ENCODE measurements at places on chromosomes 16 and 17.

GRCh38 chr16:51003850-51004566, 147.1 kb downstream of the SALL1 start:
- H3K27ac ChIP-seq, result no peak overlapping the region
- no peaks in the 10 kb centered on the region for H3K36me3 ChIP-seq
- no peak for DNase-seq
- no peaks in the 10 kb centered on the region for H3K27me3 ChIP-seq
- H3K4me1 ChIP-seq, result no peaks in the 10 kb centered on the region

- peaks cover 77% of the 10 kb centered on the region for H3K4me1 ChIP-seq
- H3K27ac ChIP-seq, result no peak overlapping the region
- H3K4me3 ChIP-seq, result no peak overlapping the region
- H3K36me3 ChIP-seq, result no peaks in the 10 kb centered on the region
- H3K27me3 ChIP-seq, result no peaks in the 10 kb centered on the region
Observed at GRCh38 chr17:83194186-83194561, 114.8 kb downstream of the METRNL start.

DNA sequence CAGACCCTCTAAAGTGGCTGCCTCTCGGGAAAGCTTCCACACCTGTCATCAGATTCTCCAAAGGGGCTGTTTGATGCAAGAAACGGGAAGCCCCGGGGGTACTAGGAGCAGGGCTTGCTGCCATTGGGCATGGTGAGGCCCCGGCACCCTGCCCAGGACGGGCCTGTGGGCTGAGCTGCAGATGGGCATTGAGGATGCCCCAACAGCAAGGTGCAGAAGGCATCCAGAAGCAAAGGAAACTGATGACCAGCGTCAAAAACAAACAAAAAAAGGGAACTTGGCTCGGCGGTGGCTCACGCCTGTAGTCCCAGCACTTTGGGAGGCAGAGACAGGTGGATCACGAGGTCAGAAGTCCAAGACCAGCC, 1.5 kb upstream of the LIMD2 start:
- H3K4me1 ChIP-seq, result peaks cover 41% of the 10 kb centered on the region
- H3K27ac ChIP-seq, result peak overlapping the region; percentile 88
- no peak for DNase-seq
- H3K4me3 ChIP-seq, result no peak overlapping the region
- H3K36me3 ChIP-seq, result peaks cover 6% of the 10 kb centered on the region

DNA sequence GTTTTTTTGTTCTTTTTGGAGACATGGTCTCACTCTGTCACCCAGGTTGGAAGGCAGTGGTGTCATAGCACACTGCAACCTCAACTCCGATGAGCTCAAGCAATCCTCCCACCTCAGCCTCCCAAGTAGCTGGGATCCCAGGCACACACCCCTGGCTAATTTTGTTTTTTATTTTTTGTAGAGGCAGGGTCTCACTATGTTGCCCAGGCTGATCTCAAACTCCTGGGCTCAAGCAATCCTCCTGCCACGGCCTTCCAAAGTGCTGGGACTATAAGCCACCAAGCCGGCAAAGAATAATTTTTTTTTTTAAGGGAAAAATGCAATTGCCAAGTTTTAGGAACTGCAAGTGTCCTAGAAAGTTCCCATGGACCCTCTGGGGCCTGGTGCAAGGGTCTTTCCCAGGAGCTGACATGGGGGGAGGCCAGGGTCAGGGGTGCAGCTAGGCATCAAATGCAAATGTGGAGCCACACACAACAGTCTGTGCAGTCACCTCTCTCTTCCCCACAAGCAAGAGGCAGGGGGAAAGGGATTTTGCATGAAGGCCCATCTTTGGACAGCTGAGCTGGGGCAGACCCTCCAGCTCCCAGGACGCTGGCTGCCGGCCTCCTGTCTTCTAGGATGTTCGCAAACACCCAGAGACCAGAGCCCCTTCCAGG, 20.1 kb upstream of the BCAR1 start:
- H3K27ac ChIP-seq, result no peak overlapping the region
- H3K4me3 ChIP-seq, result no peak overlapping the region
- H3K27me3 ChIP-seq, result no peaks in the 10 kb centered on the region
- DNase-seq, result no peak

DNA sequence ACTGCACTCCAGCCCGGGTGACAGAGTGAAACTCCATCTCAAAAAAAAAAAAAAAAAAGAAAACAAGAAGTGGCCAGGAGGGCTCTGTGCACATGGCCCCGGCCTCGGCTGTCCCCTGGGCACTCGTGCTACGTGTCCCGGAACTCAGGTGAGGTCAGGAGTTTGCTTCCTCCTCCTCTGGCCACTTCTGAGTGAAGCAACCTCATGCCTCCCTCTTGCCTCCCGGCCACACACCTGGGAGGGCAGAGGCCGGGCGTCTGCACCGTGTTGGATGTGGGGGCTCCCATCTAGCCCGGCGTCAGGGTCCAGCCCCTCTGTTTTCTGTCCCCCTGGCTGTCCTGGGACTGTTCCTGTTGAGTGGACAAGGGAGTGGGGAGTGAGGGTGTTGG, 22.2 kb downstream of the ASPSCR1 start:
- no peaks in the 10 kb centered on the region for H3K27me3 ChIP-seq
- no peak overlapping the region for H3K27ac ChIP-seq
- DNase-seq, result no peak
- peaks cover 30% of the 10 kb centered on the region for H3K36me3 ChIP-seq
- peaks cover 6% of the 10 kb centered on the region for H3K4me1 ChIP-seq

GRCh38 chr17:64706224-64707049, 44.3 kb upstream of the SMURF2 start:
- H3K27ac ChIP-seq, result no peak overlapping the region
- DNase-seq, result no peak
- H3K27me3 ChIP-seq, result peaks cover 26% of the 10 kb centered on the region
- no peaks in the 10 kb centered on the region for H3K36me3 ChIP-seq
- H3K4me1 ChIP-seq, result peaks cover 17% of the 10 kb centered on the region

GRCh38 chr16:89779909-89780305, 36.5 kb downstream of the FANCA start:
- H3K4me1 ChIP-seq, result no peaks in the 10 kb centered on the region
- peaks cover 36% of the 10 kb centered on the region for H3K36me3 ChIP-seq
- no peak overlapping the region for H3K27ac ChIP-seq
- H3K27me3 ChIP-seq, result no peaks in the 10 kb centered on the region
- H3K4me3 ChIP-seq, result no peak overlapping the region

- H3K36me3 ChIP-seq, result no peaks in the 10 kb centered on the region
- no peak for DNase-seq
- no peak overlapping the region for H3K27ac ChIP-seq
- no peak overlapping the region for H3K4me3 ChIP-seq
Observed at GRCh38 chr16:76824221-76824620, 366.8 kb upstream of the MON1B start.

DNA sequence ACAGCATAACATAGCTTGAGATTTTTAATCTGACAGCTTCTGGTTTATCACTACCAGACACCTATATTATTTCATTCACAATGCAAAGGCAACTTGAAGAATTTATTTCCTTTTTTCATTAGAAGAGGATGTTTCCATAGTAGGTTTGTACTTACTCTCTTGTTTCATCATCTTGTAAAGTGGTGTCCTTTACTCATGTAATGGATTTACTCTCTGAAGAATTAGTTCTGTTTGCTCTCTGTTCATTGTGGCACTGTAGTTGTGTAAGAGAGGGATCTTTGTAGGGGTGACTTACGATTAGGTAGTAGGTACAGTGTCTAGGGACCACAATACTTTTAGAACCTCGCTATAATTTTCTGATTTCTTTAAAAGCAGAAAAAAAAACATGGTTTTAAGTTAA, 256.1 kb downstream of the BCAS3 start:
- H3K27ac ChIP-seq, result no peak overlapping the region
- H3K4me3 ChIP-seq, result no peak overlapping the region
- no peaks in the 10 kb centered on the region for H3K27me3 ChIP-seq
- no peaks in the 10 kb centered on the region for H3K36me3 ChIP-seq
- H3K4me1 ChIP-seq, result no peaks in the 10 kb centered on the region
- no peak for DNase-seq

DNA sequence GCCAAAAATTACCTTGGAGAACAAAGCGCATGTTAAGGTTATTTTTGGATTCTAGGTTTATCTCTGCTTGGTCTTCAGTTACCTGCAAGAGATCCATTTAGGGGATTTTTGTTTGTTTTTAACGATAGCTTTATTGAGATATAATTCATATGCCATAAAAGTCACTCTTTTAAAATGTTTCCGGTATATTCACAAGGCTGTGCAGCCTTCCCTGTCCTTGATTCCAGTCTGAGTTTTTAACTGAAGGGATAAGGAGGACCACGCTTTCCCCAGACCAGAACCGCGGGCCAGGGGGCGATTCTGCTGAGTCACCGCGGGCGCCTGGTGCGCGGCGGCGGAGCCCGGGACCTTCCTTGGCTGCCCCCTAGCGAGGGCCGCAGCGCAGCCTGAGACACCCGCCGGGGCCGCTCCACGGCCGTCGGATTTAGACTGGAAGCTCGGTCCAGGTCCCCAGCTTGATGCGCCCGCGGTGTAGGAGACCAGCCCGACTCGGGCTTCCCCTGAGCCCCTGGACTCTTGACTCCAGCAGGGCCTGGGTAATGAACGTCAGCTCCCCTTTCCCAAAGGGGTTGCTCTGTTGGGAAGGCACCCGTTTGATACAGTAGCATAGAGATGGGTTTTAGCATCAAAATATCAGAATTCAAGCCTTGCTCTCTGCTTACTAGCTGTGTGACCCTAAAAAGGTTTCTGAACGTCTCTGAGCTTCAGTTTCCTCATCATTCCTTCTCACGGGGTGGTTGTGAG, 50.0 kb upstream of the STH start:
- DNase-seq, result no peak
- peak overlapping the region; percentile 33 for H3K27ac ChIP-seq
- no peaks in the 10 kb centered on the region for H3K4me1 ChIP-seq
- H3K4me3 ChIP-seq, result peak overlapping the region; percentile 17

GRCh38 chr17:45326626-45327025, 9.8 kb upstream of the MAP3K14 start:
- no peaks in the 10 kb centered on the region for H3K27me3 ChIP-seq
- no peak overlapping the region for H3K27ac ChIP-seq

DNA sequence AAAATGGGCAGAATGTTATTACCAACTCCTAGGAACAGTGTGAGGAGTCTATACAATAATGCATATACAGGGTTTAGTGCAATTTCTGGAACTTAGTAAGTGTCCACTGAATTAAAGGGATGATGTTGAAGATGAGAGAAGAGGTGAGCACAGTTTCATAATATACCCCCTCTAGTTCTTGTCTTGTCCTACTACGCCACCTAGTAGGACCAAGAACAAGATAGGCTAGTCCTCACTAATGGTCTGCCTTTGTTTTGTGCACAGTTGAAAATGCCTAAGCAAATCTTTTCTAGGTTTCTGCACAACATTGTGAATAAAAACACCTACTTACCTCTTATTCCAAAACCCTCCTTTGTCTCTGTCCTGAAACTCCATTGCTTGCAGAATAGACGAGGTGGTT, 670.2 kb downstream of the CDH8 start:
- DNase-seq, result no peak
- no peaks in the 10 kb centered on the region for H3K4me1 ChIP-seq
- no peak overlapping the region for H3K4me3 ChIP-seq
- no peaks in the 10 kb centered on the region for H3K36me3 ChIP-seq
- H3K27me3 ChIP-seq, result no peaks in the 10 kb centered on the region

- no peak for DNase-seq
- no peaks in the 10 kb centered on the region for H3K4me1 ChIP-seq
- no peaks in the 10 kb centered on the region for H3K27me3 ChIP-seq
- no peaks in the 10 kb centered on the region for H3K36me3 ChIP-seq
Observed at GRCh38 chr17:8599351-8600011, 31.0 kb downstream of the MYH10 start.

DNA sequence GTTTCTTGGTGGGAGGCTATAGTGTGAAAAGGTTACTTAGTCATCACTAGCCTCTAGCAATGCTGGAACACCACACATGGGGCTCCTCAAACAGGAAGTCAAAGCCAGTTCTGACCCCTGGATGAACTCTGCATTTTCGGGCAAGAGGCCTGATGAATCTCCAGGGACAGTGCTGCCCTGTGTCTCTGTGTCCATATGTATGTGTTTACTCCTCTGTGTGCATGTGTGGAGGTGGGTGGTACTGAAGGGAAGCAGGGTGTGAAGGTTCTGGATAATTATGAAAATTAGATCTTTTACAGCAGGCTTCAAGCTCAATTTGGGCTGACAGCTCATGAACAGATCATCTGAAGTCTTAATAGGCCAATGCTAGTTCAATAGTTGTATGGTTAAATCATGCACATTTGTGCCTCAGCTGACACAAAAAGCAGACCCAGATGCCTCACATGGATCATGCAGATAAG, 133.6 kb downstream of the SNX11 start:
- H3K27ac ChIP-seq, result no peak overlapping the region
- H3K36me3 ChIP-seq, result no peaks in the 10 kb centered on the region
- no peak overlapping the region for H3K4me3 ChIP-seq

GRCh38 chr16:89700649-89701424, 668 bp downstream of the SPATA2L start:
- peak overlapping the region; percentile 74 for H3K4me3 ChIP-seq
- peak overlapping the region; percentile 89 for H3K27ac ChIP-seq
- no peaks in the 10 kb centered on the region for H3K36me3 ChIP-seq
- no peaks in the 10 kb centered on the region for H3K27me3 ChIP-seq

DNA sequence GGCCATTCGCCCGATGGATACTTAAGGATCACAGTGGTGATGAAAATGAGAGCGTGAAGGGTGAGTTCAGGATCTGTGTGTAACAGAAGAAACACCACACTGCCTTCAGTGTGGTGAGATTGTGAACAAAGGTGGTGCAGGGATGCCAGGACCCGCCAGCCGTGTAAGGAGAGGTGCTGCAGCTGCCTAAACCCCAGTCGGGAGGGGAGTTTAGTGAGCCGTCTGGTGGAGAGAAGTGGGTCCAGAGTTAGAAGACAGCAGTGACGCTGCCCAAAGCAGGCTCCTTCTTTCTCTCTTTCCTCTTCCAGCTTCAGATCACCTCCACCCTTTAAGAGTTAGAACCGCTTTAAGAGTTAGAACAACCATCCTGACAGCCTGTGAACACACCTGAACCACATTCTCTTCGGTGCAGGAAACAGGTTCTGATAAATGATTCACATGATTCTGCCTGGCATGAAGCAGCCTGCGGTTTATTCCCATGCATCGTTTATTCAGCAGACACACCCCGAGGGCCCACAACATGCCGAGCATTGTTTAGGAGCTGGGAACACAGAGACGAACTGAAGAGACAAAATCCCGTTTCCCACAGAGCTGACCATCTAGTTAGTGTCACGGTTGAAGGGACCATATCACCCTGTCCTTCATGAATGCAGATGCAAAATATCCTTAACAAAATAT, 84.0 kb upstream of the DNAH17 start:
- H3K27me3 ChIP-seq, result no peaks in the 10 kb centered on the region
- H3K4me3 ChIP-seq, result no peak overlapping the region
- no peak overlapping the region for H3K27ac ChIP-seq
- no peak for DNase-seq
- H3K36me3 ChIP-seq, result no peaks in the 10 kb centered on the region
- peaks cover 8% of the 10 kb centered on the region for H3K4me1 ChIP-seq

DNA sequence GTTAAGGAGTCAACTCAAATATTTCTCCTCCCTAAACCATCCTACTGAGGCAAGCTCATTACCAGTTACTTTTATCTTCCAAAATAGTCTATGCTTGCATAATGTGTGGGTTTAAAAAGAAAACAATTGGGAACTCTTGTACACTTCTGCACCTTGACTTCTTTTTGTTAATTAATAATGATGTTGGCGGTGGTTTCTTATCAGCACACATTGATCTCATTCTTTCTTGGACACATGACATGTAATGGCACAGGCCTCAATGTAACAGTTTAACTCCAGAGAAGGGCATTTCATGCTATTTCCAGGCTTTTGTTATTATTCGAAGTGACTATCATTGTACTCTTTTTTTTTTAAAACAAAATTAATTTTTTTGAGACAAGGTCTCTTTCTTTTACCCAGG, 7.8 kb downstream of the PLCG2 start:
- H3K4me1 ChIP-seq, result no peaks in the 10 kb centered on the region
- H3K36me3 ChIP-seq, result no peaks in the 10 kb centered on the region
- H3K27me3 ChIP-seq, result no peaks in the 10 kb centered on the region
- no peak overlapping the region for H3K4me3 ChIP-seq
- H3K27ac ChIP-seq, result no peak overlapping the region

Measured in esophagus squamous epithelium (tissue), 5 donors.